ENCODE measurements at places on chromosomes 11 and 22. TPM values are rescaled to one million over a fixed set of nuclear protein-coding genes. Genes with fewer than 3 reads are reported as not detected.
A peak's percentile ranks its signal among the peaks of the same experiment; 100 is the strongest.

- no peaks in the 10 kb centered on the region for H3K36me3 ChIP-seq
- H3K4me1 ChIP-seq = peaks cover 17% of the 10 kb centered on the region
- H3K27ac ChIP-seq = no peak overlapping the region
- H3K4me3 ChIP-seq = peak overlapping the region; percentile 92
- no peak for ATAC-seq
Measured at GRCh38 chr11:45772986-45773785, 31.8 kb upstream of the SLC35C1 start.

GRCh38 chr11:62025487-62026105 lies 58.2 kb upstream of the FTH1 start:
- H3K27ac ChIP-seq = peak overlapping the region; percentile 92
- H3K4me1 ChIP-seq = peaks cover 11% of the 10 kb centered on the region
- peak; percentile 94 for ATAC-seq
- peak overlapping the region; percentile 80 for H3K4me3 ChIP-seq
- H3K36me3 ChIP-seq = no peaks in the 10 kb centered on the region

DNA sequence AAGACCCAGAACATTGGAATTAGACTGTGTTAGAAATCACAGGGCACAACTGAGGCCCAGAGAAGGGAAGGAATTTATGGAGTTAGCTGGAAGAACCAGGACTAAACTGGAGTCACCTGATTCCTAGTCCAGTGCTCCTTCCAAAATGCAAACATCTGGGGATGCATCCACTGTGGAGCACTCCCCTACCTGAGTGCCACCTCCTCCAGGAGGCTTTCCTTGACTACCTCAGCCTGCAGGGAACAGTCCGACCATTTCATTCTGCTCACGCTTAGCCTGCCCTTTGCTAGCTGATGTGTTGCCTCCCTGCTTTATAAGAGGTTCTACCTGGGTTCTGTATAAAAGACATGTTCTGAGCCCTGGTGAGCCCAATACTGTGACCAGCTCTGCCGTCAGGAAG lies 24.0 kb downstream of the CHRDL2 start:
- H3K36me3 ChIP-seq = no peaks in the 10 kb centered on the region
- no peak overlapping the region for H3K27ac ChIP-seq
- H3K27me3 ChIP-seq = no peaks in the 10 kb centered on the region
- no peak overlapping the region for H3K4me3 ChIP-seq
- no peaks in the 10 kb centered on the region for H3K4me1 ChIP-seq

DNA sequence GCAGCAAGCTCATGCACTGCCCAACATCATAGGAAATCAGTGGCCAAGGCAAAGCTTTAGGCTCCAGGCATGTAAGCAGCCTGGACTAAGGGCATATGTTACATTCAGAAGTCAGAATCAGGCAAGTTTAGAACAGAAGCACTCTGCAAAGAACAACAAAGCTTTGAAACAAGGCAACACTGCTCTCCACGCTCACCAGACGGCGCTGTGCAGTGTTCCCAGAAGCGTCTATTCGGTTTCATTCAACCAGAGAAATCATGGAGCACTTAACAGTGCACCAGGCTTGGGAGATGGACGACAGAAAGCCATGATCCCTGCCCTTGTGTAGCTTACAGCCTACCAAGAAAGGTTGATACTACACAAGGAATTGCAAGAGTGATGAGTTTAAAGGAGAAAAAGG lies 555.8 kb downstream of the BUD13 start:
- no peak overlapping the region for H3K27ac ChIP-seq
- no peak for ATAC-seq
- no peaks in the 10 kb centered on the region for H3K4me1 ChIP-seq
- peaks cover 19% of the 10 kb centered on the region for H3K27me3 ChIP-seq
- H3K4me3 ChIP-seq = no peak overlapping the region

DNA sequence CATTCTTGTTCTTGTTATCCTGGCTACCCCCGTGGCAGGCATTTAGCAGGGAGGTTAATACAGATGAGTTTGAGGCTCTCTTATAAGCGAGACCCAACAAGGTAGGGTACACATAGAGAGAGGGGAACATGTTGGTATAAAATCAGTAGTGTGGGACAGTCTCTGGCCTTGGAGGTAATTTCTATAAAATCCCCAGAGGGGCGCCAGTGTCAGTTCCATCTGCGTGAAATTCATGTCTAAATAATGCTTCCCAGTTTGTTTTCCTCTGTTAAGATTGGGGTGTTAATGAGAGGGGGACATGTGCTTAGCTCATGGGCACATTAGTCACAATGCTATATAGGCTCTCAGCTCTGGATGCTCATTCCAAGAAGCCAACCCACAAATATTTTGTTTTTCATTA lies 150.7 kb downstream of the MYO18B start:
- no peaks in the 10 kb centered on the region for H3K36me3 ChIP-seq
- no peak for ATAC-seq
- no peaks in the 10 kb centered on the region for H3K4me1 ChIP-seq
- no peak overlapping the region for H3K27ac ChIP-seq
- H3K4me3 ChIP-seq = no peak overlapping the region

DNA sequence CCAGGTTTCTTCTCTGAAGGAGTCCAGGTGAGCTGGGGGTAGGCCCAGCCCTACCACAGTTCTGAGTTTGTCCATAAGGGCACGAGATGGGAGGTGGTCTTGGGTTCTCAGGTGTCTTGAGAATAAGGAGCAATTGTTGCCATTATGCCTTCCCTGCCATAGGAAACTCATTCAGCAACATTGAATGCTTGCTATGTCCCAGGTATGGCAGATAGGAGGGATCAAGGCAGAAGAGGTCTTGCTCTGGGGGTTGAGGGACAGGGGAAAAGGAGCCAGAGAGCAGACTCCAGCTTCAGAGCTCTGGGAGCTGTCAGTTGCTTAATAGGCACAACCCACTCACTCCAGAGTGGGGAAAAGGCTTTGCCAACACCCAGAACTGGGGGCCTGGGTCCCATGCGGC lies 4.3 kb downstream of the SELENOM start:
- no peak for ATAC-seq
- H3K4me1 ChIP-seq = peaks cover 6% of the 10 kb centered on the region
- no peak overlapping the region for H3K4me3 ChIP-seq
- H3K27ac ChIP-seq = no peak overlapping the region
- H3K27me3 ChIP-seq = no peaks in the 10 kb centered on the region
- no peaks in the 10 kb centered on the region for H3K36me3 ChIP-seq

DNA sequence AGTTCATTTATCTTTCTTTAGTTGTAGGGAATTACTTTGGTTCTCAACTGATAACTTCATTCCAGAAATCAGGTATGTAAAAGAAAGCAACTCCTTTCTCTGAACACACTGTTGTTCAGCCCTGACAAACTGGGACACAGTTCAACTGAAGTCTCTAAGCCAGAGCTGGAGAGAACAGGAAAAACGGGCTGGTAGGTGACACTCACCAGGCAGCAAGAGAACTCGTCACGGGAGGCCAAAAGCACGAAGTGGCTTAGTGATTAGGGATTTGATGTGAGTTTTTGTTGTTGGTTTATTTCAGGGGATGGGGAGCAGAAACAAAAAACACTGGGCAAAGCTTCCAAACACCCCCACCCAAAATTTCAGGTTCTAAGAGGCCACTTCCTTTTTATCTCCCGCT lies 54.1 kb downstream of the MYH9 start:
- H3K4me1 ChIP-seq = peaks cover 81% of the 10 kb centered on the region
- ATAC-seq = no peak
- peaks cover 100% of the 10 kb centered on the region for H3K36me3 ChIP-seq
- H3K27ac ChIP-seq = peak overlapping the region; percentile 98

Gene FXYD6
- not detected for total RNA-seq

Gene MRGPRF
- total RNA-seq = not detected

Gene ACP2
- 14.8 TPM for total RNA-seq

Gene GAB4
- total RNA-seq = not detected

Gene SEC14L6
- total RNA-seq = not detected

Measured in activated T-helper 17 cell treated with anti-CD3 and anti-CD28 coated beads, Interleukin-2, amount 50 U/mL, for 72 hours (primary cell).